DMS53 (cell line): ENCODE measurements at places on chromosomes 12 and 14.

GRCh38 chr12:75923964-75924666, 107.5 kb downstream of the PHLDA1 start:
- DNase-seq = no peak

DNA sequence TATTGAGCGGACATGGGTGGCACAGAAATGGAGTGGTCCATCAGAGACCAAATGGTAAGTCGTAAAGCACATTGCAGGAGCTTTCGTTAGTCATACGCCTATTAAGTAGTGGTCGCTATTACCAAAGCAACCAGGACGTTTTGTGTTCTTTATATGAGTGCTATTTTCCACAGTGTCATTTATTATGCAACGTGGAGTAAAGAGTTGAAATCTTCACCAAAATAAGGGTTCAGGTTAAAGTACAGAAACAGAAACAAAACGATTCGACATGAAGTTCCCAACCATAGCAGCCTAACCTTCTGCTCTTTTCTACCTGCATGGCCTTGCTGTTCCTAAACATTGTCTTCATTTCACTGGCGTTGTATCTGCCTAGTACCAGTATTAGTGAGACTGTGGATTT, 20.1 kb upstream of the FGD4 start:
- no peak for DNase-seq

DNA sequence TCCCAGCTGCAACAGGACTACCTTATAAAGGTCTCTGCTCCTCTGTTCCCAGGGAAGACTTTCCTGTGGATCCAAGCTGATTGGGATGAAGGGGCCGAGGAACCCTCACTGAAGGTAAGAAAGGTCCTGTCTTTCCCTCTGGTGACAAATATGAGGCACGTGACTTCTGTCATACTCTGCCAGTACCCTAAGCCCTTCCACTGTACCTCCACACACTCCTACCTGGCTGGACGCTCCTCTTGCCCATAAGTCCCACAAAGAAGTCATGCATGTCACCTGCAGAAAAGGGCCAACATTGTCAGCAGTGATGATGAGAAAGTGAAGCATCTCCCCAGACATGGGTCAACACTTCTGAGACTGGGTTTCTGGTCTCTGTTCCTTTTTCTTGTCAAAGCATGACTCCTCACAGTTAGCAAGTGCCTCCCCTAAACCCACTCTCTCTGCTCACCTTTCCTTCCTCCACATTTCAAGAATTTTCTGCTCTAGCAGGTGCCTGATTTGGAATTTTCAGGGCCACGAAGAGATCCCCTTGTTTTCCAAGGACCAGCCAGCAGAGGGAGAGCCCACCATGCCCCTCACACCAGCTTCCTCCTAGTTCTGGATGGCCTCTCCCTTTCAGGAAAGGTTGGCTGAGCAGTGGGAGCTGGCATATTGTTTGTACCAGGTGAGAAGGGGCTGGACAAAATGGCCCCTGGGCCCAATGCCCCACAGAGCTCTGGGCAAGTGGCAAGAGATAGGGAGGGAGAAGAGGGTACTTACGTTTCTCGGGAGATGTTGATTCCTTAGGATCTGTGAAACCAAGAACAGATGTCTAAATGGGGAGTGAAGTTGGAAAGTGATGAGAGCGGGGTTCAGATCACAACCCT, 3.5 kb downstream of the TAC3 start:
- no peak for DNase-seq

DNA sequence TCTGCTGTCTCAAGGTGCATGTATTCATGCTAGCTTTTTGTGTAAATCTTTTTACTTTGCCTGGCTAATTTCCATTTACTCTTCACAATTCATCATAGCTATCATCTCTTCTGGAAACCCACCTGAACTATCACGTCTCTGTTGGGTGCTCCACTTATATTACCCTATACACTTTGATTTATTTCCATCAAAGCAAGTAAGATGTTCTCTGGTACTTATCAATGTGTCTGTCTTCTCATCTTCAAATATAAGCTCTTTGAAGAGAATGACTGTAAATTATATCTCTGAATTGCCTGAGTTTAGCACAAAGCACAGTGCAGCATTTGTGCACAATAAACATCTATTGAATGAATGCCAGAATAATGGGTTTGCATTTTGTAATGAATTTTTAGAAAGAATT, 1129.7 kb downstream of the LRFN5 start:
- no peak for DNase-seq

GRCh38 chr12:69905801-69906200, 80.8 kb downstream of the MYRFL start:
- DNase-seq = no peak

DNA sequence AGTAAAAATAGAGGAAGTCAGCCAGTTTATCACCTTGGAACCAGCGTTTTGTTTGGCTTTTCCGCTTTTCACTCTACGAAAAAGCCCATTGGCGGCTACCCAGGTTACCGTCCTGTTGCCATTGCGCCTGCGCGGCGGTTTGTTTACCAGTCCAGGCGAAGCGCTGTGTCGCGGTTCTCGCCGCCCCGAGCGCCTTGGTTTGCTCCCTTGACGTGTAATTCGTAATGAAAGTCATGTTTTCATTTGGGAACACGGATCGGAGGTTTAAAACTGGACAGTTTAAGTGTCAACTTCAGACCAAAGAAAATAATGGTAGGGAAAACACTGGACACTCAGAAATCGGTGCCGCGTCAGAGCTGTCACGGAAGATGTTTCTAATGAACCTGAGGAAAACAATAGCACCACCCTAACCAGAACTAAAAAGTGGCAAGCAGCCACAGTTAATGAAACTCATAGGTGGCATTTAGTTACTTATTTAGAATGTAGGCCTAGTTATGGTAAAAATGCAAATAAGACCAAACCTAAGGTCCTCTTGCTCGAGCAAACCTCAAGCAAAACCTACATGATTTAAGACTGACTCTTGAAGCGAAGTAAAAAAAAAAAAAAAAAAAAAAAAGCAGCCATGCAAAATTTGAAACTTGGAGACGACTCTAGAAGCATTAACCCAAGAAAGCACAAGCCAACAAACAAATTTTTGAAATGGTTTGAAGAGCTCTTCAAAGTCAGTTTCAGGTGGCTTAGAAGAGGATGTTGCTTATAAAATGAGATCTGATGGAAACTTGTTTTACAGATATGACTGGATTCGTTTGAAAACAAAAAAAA, 790 bp upstream of the GPR19 start:
- DNase-seq = peak; percentile 99

DNA sequence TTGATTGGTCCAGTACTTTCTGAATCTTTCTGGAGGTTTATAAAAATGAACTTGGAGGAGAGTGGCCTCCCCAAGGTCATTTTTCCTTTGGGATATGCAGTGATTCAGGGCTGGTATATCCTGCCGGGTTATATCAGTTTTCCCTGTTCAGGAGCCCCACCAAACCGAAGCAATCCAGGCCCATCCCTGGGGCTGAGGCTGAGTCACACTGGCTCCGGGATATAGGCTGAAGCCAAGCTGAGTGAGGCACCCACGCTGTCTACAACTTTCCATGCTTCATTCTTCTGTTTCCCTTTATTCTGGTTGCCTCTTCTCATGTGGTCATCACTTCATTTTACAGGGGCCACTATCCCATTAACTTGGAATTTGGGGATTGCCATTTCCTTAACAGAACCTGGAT, 3.4 kb downstream of the SSPN start:
- no peak for DNase-seq

GRCh38 chr14:103057372-103058163, at the start of gene CDC42BPB:
Gene CDC42BPB (minus strand): TSS chr14:103057549. CDS start chr14:103057173, 376 bp downstream.
- DNase-seq = peak; percentile 94

GRCh38 chr12:128682548-128683275, 141.0 kb downstream of the SLC15A4 start:
- no peak for DNase-seq

DNA sequence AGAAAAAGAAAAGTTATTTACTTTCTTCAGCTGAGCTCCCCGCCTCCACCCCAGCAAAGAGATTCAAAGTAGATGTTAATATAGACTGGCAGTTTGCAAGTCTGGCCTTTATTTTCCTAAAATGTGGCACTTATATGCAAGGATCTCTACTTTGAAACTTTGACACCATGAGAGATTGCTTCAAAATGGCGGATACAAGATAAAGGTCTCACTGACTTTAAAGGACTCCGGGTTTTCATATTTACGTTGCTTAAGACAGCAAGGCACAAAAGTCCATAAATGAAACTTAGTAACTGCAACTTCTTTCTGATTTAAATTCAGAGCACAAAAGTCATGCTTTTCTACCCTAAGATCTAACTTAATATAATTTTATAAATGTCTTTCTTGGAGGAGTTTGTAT, 3.5 kb downstream of the OTX2 start:
- DNase-seq = no peak

DNA sequence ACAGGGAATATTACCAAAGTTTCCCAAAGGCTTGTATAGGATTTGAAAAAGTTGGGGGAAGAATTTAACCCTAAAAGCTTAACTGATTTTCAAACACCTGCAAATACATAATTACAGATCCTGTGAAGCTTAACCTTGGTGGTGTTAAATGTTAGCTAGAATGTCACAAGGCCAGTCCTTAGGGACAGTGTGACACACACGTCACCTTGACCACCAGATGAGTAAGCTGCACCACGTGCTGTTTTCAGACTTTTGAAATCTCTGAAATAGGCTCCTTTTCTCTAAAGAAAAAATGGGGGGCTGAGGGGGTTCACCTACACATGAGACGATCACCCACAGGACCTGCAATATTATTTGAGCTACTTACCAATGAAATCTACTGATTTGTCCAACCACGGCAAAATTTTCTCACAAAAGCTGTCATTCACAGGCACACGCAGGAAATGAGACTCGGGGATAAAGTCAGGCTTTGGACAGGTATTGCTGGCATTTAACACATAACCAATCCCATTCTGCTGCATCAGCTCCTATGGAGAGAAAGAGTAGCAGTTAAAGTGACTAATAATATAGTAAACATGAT, 75.9 kb downstream of the DUSP16 start:
- DNase-seq = no peak

- no peak for DNase-seq
These were observed 18.4 kb downstream of the POU6F1 start for GRCh38 chr12:51199366-51199945.

- peak; percentile 51 for DNase-seq
These were observed 93.1 kb downstream of the RMST start for GRCh38 chr12:97555547-97556187.

- no peak for DNase-seq
These were observed 29.3 kb upstream of the BATF start for GRCh38 chr14:75492832-75493591.

- DNase-seq = no peak
These were observed 12.6 kb downstream of the GPR65 start for GRCh38 chr14:88017535-88017934.

DNA sequence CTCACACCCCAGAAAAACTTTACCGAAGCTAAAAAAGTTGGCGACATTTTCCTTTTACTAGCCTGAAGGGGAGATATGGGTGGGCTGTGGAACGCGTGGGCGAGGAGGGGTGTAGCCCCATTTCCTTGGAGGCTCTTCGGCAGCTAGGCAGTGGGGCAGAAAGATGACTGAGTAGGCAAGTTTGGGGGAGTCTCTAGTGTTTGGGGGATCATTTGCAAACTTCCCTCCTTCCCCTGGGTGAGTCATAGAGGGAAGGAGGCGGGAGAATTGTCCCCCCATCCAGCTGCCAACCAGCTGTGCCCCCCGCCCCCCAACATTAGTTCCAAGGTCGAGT, 2.3 kb downstream of the GLI1 start:
- DNase-seq = peak; percentile 50

DNA sequence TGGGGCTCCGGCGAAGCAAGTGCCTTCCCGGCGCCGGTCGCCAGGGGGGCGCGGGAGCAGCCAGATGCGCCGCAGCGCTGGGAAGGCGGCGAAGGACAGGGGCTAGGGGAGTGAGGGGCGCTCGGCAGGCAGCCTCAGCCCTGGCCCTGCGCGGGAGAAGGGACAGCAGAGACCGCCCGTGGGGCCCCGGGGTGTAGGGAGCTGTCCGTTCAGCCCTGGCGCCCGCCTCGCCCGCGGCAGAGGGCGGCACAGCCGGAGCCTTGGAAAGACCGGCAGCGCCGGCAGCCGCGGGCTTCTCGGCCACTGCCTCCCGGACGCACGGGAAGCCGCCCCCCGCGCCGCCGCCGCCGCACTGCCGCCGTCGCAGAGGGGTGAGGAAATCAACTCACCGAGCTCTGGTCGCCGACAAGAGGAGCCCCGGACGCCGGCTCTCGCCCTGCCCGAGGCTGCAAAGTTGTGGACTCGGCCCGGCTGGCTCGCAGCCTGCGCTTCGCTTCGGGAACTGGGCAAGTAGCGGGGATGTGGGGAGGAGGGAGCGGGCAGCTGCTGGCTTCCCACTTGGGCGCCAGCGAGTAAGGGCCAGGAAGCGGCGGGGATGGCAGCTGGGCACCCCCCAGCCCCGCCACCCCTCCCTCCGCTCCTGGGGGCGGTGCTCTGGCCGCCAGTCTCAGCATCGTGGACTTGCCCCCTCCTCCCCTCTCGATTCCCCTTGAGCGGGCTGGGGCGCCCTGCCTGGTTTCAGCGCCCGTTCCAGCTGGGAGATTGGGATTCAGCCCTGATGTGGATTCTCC, at the start of gene ZDHHC22:
Gene ZDHHC22, minus strand, starts transcription at position 578 of the 791 bp plus-strand sequence. CDS start 2,053 bp downstream, outside the sequence.
- peak; percentile 59 for DNase-seq

GRCh38 chr14:75282170-75282554, 3.5 kb downstream of the FOS start:
- peak; percentile 52 for DNase-seq

- no peak for DNase-seq
These were observed 33.1 kb downstream of the DAAM1 start for GRCh38 chr14:59221568-59221967.

DNA sequence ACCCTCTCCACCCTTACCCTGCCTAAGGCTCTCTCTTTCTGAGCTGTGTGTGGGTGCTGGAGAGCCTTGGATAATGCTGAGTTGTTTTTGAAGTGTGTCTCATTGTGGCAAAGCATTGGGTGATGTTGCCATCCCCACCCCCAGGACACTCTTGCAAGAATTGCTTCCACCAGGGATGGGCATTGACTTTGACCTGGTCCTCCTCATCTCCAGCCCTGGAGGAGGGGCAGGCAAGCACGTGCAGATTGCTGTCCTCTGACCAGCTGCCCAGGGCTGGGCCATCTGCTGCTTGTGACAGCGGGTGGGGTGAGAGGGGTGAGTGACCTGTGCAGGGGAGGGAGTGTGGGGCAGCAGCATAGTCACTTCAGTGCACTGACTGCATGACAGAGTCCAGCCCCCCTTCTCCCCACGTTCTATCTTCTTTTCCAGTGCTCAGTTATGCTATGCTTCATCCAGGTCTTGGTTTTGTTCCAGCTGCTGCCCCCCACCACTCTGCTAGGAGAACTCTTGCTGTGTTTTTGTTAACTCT, 26.2 kb downstream of the SUSD6 start:
- peak; percentile 59 for DNase-seq

- no peak for DNase-seq
These were observed 230.0 kb downstream of the ANO2 start for GRCh38 chr12:5715021-5715420.

DNA sequence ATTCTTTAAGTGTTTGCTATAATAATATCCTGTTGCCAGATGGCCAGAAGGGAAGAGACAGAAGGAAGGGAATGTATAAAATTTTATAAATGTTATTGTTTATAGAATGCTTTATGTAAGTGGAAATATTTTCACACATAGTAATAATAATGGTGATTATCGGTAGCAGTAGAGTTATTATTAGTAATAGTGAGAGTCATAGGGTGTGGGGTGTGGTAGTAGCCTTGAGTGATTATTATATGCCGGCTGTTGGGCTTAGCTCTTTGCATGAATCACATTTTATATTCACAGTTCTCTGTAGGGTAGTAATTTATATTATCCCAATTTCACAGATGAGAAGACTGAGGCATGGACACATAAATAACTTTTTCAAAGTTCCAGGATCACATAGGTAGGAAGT, 391.4 kb downstream of the C12orf75 start:
- no peak for DNase-seq

GRCh38 chr14:99268810-99269707, 2.9 kb downstream of the BCL11B start:
- DNase-seq = no peak

- no peak for DNase-seq
These were observed 373.5 kb downstream of the RPS29 start for GRCh38 chr14:49212721-49213120.
